ENCODE measurements at places on chromosomes 3 and 15. TPM values are rescaled to one million over a fixed set of nuclear protein-coding genes. Genes with fewer than 3 reads are reported as not detected.

- DNase-seq, result no peak
These were observed 40.2 kb upstream of the GOLGA8J start for GRCh38 chr15:30042556-30042955.

ADAMTS17 gene
- 2.3 TPM for total RNA-seq

- DNase-seq, result no peak
These were observed 28.6 kb upstream of the PLXNA1 start for GRCh38 chr3:126954141-126954842.

ARGFX gene
- total RNA-seq, result not detected

DNA sequence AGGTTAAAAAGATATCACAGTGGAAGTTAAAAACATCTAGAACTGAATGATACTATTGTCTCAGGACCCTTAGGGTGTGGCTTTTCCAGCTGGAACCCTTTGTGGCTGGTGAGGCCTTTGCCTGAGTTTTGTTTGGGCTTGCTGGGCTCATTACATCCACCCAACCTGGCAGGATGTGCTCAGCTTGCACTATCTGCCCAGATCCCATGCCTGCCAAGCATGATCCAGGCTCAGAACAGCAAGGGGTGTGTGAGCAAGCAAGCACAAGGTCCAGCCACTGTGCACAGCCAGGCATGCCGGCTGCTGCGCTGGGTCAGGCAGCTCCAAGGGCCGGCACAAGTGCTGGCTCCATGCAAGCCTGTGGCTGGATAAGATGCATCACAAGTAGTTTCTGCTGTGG is 512.7 kb upstream of the CDIN1 start:
- no peak for DNase-seq

DNA sequence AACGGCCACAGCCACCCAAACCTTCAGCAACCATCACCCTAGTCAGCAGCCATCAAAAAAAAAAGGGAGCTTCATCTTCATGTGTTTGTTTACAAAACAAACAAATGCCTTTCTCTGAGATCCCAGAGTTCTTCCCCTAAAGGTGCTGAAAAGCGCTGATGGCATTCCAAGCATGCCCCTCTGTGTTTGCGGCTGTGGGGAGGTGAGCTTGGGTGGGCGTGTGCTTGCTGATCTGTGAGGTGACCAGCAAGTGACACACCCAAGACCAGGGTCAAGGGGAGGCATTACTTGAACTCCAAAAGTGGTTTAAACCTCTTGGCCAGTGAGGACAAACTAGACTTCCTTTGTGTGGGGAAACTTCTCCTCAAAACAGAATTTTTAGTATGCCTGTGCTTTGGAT is 81.5 kb downstream of the DHX36 start:
- DNase-seq, result no peak

Measured in mesenteric fat pad (tissue), 1 donor.